Activated T-cell treated with anti-CD3 and anti-CD28 coated beads for 1 hour (primary cell): ENCODE measurements at places on chromosomes 2 and 18.

DNA sequence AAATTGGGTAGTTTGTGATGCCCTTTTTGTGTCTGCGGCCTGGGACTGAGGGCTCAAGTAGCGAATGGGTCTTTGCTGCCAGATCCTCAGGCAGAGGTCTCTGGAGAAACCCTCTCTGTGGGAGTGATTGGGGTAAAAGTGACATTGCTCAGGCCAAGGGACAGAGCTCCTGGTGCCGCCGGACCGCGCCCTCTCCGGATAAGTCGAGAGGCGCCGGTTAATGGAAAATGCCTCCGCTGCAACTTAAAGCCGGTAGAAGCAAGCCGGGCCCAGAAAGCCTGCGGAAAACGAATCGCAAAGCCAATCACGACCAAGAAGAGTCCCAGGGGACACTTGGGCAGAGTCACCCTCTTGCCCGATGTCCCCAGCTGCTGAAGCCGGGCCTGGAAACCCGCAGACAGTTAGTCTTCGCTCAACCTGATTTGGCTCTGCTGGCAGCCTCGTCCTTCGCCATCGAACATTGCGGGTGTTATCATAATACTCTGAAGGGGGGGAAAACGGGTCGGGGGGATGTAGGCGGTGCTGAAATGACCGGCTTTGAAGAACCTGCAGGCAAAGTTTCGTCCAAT, 352 bp upstream of the HOXD12 start:
- no peak for DNase-seq

GRCh38 chr2:138779406-138779780, 797 bp downstream of the NXPH2 start:
- DNase-seq: no peak

DNA sequence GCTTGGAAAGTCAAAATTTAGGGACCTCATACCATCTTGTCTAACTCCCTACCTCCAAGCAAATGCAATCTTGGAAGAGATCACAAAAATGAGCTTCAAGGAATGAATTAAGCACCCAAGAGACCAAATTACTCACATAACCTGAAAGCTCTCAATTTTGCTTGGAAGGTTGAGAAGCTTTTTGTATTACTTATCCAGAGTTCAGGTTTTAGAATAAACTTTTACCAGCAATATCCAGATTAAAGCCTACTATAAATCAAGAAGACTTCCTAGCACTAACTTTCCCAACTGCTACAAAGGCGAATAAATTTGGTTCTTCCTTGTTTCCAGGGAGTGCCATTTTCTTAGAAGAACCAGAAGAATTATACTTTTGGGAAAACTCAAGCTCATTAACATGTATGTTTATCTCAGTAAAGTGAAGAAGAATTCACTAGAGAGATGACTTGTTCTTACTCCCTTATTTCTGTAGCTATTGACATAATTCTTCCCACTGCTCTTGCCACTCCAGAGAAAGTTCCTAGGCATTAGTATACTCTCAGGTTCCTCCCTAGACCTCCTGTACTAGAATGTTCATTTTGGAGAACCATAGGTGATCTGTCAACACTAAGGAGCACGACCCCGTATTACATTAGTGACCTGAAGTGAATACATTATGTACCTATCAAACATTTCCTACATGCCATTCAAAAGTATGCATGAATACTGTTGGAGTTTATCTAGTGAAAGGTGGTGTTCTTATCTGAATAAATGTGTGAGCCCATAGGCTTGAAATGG, 18.0 kb upstream of the STPG4 start:
- no peak for DNase-seq

GRCh38 chr2:207935991-207936370, 89.3 kb downstream of the PLEKHM3 start:
- no peak for DNase-seq

- no peak for DNase-seq
Observed at GRCh38 chr2:113922784-113923183, 32.9 kb downstream of the ACTR3 start.

- DNase-seq: no peak
Observed at GRCh38 chr18:7234091-7234490, 3.2 kb downstream of the LRRC30 start.

DNA sequence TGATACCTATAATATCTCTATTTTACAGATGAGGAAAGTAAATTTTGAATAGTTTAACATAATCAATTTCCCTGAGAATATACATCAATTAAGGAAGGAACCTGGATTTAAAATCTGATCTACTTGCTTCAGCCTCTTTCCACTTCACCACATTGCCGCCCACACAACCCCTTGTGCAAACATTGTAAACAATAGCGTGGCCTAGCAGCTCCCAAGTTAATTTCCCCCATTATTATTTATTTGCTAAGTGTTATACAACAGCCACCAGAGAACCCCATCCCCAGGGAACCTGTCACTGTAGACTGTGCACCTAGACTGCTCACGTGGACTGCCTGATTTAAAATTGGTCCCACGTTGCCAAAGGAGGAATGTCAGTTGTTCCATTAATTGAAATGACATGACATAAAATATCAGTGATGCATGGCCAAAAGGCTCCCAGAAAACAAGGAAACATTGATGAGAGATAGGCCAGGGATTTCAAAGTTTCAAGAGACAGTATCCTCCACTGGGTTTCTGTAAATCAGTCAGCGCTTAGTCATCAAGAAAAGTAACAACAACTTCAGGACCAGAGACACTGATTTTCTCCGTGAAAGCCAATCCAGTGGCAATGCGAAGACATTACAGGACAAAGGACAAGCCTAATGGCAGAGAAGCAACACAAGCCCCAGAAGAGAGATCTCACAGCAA, 41.3 kb downstream of the SCG2 start:
- no peak for DNase-seq

DNA sequence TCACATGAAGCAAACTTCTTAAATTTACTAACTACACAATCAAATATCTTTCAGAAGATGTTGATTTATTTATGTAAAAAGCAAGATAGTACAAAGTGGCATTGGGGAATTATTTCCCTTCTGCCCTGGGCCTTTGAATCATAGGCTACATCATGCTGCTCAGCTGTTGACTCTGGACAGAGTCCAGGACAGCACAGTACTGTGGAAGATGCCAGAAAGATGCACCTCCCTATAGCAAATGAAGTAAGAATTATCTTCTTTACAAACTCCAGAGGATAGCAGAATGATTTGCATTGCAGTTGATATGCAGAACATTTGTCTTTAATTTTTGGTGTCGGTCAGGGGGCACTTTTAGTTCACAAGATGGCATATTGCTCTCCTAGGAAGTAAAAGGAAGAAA, 1354.5 kb upstream of the ZEB2 start:
- no peak for DNase-seq

DNA sequence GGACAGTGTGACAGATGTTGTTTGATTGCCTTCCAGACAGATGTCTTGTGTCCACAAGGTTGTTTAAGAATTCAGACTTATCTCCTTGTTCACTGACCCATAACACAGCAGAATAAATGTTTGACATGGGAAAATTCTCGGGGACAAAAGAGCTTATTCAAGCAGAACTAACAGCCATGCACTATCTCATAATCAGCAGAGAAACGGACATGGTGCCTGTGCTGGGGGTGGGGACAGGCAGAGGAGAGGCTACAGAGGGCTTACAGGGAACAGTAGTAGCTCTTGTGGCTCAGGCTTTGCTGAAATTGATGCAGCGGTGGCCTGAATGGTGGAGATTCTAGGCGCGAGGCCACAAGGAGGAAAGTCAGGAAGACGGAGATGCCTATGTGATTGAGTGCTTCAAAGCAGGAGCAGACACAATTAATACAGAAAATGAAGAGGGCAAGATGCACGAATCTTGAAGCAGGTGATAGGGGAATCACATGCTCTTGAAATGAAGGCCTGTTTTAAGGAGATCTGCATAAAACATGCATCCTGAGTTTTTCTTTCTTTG, 62.0 kb upstream of the CAB39 start:
- no peak for DNase-seq

DNA sequence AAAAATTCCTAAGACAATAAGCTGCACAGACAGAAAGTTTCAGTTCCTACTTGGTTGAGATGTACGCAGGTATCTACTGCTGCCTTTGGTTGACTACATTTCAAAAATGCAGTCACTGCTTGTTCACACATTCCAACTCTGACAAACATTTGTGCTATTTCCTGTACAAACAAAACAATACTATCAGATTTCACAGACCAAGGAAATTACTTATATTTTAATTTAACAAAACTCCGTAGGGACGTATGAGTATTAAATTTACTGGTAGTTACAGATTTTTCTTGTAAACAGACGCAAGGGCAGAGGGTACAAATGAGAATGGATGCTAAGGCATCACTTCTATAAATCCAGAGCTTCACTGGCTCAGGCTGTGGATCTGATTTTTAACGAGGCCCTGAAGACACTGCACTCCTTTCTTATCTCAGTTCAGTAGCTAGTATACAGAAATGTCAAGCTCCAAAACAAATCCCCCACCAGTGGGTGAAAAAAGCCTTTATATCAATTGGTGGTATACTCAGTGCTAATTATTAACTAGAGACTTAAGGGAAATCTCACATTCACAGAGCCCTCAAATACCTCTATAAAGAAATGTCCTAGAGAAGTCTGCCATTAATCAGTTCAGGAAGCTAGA, 31.7 kb upstream of the TTC32 start:
- DNase-seq: no peak
